Ovary (tissue), 10 donors: ENCODE measurements at places on chromosomes 11 and 22.
A peak's percentile ranks its signal among the peaks of the same experiment; 100 is the strongest.

DNA sequence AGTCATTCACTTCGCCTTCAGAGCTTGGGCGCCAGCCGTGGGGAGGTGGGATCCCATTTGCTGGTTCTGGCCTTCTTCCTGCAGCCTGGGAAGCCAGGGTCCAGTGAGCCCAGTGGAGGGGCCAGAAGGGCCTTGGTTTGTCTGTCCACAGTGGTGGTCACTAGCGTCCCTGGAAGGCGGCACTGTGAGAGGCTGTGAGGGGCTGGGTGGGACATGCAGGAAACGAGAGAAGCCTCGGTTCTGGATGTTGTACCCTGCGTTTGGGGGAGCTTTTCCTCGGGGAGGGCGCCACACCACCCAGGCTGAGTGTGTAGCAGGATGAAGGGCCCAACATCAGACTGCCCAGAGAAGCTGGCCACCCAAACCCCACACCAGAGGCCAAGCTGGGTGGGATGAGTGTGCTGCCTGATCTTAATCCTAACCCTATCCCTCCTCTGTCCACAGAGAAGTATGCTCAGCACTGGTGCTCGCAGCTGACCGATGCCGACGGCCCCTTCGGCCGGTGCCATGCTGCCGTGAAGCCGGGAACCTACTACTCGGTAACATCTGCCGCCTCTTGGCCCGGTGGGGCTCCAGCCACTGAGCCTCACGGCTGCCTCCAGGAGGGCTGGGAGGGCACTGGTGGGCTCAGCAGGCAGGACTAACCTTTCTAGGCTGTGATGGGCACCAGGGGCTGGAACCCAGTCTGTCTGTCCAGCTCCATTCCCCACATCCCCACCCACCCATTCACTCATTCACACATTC lies 14.4 kb downstream of the MUC5AC start:
- no peak for DNase-seq

- peak; percentile 70 for DNase-seq
Observed at GRCh38 chr11:61797263-61797944, 4.7 kb downstream of the FEN1 start.

DNA sequence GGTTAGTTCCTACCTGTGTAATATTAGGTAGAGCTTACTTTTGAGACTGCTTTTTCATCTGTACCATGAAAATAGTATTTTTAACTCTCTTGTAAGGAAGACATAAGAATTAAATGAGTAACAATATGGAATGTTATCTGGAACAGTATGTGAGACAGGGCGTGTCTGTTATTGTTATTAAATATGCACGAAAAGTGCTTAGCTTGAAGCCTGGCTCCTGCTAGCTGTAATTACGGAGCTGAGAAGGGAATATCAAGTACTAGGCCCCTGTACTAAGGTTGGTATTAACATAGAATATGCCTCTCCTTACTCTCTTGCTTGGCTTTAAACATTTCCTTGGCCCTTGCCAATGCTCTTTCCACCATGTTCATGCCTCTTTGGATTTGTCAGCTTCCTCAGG lies 194.0 kb downstream of the FAM76B start:
- DNase-seq = no peak

GRCh38 chr22:42192547-42192946 lies 61.9 kb upstream of the CYP2D6 start:
- DNase-seq = no peak

- no peak for DNase-seq
Observed at GRCh38 chr11:65781962-65782815, 1.4 kb upstream of the AP5B1 start.

DNA sequence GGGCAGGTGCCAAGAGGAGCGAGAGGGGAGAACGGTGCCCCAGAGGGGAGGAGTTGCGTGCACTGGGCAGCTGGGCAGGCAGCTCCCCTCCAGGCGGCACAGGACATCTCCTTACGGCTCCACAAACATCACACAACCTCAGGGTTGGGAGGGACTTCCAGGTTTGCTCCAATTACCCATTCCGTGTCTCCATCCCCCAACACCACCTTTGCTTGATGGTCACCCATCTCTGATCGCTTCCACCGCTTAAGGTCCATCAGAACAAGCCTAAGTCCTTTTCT lies 14.5 kb upstream of the TP53AIP1 start:
- DNase-seq = no peak

GRCh38 chr11:118201966-118202365 lies 22.8 kb downstream of the JAML start:
- no peak for DNase-seq

DNA sequence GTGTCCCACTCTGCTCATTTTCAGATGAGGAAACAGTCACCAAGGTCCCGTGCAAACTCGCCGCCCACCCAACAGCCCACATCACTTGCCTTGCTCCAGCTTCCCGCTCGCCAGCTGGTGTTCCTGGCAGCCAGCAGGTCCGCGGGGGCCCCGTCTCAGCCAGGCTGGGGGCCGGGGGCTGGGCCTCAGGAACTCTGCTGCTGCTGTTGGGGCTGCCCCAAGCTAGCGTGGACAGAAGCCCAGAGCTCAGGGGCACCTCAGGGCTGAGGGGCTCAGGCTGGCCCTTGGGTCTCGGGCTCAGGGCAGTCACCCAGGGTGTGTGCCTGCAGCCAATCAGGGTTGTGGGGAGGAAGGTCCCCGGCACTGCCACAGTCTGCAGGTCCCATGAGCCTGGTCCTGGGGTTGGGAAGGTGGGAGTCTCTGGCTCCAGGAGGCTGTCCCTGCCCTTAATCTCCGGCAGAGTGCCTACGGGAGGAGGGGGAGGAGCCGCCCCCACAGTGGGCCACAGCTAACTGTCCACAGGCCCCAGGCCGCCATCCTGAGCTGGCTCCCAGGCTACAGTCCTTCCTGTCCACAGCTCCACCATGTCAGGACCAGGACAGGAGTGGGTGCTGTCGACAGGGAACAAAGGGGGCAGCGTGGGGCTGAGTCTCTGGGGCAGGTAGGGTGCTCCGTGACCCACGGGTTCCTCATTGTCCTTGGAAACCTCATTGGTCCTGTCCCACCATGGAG lies 65.2 kb downstream of the ARFGAP3 start:
- DNase-seq = peak; percentile 67

DNA sequence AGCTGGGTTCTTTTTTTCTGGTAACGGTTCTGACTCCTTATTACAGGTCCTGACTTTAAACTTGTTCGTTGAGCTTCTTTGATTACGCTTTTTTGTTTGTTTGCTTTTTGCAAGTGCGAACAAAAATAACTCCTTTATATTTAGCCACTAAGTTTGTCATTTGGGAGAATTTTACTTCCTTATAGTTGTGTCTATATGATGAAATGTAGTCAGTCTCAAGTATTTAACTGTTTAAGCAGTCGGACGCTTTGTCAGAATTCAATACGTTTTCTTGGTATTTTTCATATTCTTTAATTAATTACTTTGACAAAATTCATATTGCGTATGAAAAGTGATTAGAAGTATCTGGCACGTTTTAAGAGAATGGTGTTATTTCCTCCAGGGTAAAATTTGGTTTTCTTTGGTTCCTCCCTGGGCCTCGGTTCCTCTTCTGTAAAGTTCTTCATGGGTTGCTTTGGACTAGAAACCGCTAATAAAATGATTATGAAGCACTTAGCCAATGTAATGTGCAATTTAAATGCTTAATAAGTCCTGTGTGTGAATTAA lies 1.3 kb downstream of the CBL start:
- no peak for DNase-seq

DNA sequence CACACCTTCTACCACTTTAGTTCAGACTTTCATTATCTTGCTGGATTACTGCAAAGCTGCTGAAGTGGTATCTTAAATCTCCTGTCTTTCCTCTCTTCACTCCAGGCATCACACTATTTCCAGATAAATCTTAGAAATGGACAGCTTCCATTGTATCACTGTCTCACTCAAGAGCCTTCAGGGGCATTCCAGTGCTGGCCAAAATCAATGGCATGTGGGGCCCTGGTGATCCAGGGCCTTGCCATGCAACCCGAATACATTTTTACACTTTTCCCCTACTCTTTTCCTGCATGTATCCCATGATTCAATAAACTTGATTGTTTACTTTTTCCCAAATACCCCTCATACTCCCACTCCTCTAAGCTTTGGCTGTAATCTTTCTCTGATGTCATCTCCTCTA lies 39.4 kb upstream of the DEUP1 start:
- no peak for DNase-seq

DNA sequence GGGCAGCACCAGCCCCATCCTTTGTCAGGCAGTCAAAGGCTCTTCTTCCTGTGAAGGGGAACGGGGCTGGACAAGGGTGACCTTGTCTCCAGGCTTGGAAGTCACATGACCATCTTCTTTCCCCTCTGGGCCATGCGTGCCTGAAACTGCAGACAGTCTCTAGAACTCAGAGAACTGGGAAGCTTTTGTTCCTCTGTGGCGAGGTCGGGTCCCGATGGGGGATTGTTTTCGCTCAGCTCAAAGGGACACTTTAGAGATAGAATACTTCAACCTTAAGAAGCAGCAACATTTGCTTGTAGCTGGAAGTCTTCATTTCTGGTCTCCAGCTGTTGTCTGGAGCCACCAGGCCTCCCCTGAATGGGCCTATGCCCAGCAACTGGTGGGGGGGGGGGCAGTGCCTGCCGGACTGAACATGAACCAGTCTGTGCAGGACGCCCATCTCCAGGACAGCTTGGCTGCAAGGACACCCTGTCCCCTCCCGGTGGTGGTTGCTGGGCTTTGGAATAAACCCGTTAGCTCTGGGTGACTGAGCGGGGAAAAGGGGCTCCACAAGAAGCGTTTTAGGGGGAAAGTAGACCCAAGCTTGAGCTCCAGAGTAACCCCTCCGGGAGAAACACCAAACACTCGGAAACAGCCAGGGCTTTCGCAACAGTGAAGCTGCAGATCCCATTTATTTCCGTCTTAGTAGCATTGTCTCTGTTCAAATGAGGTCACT lies 55.7 kb upstream of the EMID1 start:
- DNase-seq = no peak

- DNase-seq = no peak
Observed at GRCh38 chr11:36011574-36011973, 67.7 kb downstream of the LDLRAD3 start.

DNA sequence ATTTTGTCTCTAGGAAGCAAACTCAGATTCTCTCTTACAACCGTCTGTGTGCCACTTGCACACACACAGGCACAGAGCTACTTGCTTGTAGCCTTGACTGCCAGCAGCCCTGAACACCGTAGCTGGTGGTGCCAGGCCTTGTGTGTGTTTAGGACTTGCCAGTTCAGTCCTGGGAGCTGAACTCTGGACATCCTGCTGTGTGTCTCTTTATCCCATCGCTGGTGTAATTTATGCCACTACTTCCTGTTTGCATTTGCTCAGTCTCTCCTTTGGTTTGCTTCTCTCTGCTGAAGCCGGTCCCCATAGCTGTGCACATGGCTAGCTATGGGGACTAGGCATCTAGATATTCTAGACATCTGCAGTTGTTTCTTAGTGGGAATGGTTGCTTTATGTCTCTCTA lies 24.0 kb downstream of the MARK2 start:
- DNase-seq = no peak

DNA sequence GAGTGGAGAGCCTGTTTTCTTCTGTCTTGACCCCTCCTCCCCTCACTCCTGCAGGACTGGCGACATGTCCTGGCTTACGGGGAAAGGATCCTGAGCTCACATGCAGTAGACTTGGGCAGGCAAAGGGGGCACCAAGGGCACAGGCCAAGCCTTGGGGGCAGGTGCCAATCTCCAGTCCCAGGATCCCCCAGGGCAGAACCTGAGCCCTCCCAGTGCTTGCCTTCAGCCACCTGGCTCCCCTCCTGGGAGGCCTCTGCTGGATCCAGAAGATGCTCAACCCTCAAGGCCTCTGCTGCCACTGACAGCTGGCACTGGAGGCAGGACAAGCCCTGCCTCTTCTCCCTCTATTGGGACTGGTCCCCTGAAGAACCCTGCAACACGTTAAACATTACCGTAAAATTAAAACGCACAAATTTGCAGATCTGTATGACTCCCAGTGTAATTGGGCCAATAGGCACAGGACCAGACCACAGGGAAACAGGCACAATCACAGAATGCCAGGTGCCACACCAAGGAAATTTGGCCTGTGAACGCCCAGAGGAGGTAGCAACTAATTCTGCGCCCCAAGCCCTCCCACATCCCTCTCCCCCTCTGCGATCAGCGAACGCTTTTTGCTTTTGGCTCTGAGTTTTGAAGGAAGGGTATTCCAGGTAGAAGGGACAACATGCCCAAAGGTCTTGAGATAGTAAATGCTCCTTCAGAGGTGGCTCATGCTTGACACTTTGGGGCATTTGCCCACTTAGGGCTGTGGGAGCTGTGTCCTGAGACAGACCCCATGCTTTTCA lies 967 bp upstream of the LZTR1 start:
- no peak for DNase-seq
